ENCODE measurements at places on chromosomes 13 and 19. TPM values are rescaled to one million over a fixed set of nuclear protein-coding genes. Genes with fewer than 3 reads are reported as not detected.

GRCh38 chr13:31111136-31111535 lies 50.6 kb downstream of the HSPH1 start:
- no peak for DNase-seq

DNA sequence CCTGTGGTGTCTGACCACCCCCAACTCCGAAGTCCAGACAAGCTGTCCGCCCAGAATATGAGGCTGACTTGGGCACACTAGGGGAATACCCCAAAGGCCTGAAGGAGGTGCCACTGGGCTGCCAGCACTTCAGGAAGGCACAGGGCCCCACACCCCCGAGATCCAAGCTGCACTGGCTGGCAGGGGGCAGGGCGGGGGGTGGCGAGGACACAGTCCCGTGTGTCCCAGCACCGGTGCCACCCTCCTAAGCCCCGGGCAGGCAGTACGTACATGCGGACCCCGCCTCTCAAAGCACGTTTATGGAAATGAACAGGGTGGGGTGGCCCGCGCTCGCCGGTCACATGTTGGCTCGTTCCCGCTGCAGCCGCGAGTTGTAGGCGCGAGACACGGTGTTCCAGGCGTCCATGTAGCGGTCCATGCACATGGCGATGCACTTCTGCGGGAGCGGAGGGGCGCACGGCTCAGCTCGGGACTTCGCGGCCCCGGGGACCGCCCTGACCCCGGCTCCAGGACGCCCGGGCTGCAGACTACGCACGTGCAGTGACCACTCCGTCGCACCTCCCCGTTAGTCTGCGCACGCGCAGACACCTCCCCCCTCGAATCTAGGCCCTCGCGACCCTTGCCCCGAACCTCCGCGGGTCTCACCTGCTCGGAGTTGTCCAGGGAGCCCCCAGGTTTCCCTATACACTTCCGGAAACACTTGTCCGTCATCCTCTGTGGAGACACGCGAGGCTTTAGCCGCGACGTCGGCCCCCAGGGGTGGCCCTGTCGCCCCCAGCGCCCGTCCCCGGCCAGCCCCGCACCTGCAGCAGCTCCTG lies 566 bp downstream of the TIMM13 start:
- DNase-seq = no peak

- DNase-seq = no peak
Measured at GRCh38 chr13:62337109-62337880, 921.6 kb upstream of the PCDH20 start.

The GAPDHS gene
- not detected for total RNA-seq

GRCh38 chr19:40716031-40716481 lies 630 bp downstream of the COQ8B start:
- DNase-seq = peak; percentile 90

The GAMT gene
- total RNA-seq = 20.3 TPM

DNA sequence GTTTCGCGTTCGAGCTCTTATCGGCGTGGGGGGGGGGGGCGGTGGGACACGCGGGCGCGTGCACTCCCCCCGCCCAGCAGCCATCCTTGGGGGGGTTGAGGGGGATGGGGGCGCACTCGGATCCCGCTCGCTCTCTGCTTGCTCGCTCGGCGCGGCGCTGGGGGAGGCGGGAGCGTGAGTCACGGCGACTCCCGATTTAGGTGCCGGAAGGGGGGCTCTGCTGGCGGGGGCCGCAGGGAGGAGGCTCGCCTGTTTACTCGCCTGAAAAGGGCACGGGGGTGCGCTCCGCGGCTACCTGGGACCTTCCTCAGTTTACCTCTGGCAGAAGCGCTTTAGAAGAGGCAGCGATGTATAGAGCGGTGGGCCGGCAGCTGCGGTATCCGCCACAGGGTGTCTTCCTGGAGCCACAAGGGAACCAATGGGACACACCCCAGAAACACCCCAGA lies 1.1 kb upstream of the PDE4A start:
- no peak for DNase-seq

The IL17D gene
- 0.46 TPM for total RNA-seq

- no peak for DNase-seq
Measured at GRCh38 chr19:36963280-36963679, 47.1 kb downstream of the ZNF568 start.

The CNMD gene
- total RNA-seq = 1.4 TPM

The ZNF260 gene
- total RNA-seq = 18.6 TPM

The SHISA2 gene
- 105 TPM for total RNA-seq

The ZNF154 gene
- 2.9 TPM for total RNA-seq

GRCh38 chr13:110869805-110870706 lies 44.8 kb downstream of the ANKRD10 start:
- peak; percentile 100 for DNase-seq

DNA sequence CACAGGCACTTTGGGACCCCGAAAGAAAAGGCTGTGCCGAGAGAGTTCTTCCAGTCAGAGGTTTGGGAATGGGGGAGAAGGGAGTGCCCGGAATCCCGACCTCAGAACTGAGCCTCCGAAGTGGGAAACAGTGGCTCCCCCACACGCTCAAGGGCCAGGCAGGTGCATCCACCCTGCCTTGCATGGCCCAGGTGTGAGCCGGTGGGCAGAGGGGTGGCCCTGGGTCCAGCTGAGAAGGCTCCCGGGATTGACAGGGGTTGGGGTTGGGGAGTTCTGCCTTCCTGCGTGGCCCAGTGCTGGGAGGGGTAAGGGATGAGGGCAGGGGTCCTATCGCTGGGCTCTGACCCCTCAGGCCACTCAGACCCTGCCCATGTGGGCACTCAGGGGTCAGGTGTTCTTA lies 163.5 kb upstream of the TUBA3C start:
- DNase-seq = no peak

GRCh38 chr19:44809577-44810233 lies 802 bp downstream of the BCAM start:
- DNase-seq = no peak

The GPC6 gene
- 62.7 TPM for total RNA-seq

GRCh38 chr13:21355304-21355703 lies 103.8 kb downstream of the ZDHHC20 start:
- DNase-seq = no peak

The PGLYRP2 gene
- not detected for total RNA-seq

DNA sequence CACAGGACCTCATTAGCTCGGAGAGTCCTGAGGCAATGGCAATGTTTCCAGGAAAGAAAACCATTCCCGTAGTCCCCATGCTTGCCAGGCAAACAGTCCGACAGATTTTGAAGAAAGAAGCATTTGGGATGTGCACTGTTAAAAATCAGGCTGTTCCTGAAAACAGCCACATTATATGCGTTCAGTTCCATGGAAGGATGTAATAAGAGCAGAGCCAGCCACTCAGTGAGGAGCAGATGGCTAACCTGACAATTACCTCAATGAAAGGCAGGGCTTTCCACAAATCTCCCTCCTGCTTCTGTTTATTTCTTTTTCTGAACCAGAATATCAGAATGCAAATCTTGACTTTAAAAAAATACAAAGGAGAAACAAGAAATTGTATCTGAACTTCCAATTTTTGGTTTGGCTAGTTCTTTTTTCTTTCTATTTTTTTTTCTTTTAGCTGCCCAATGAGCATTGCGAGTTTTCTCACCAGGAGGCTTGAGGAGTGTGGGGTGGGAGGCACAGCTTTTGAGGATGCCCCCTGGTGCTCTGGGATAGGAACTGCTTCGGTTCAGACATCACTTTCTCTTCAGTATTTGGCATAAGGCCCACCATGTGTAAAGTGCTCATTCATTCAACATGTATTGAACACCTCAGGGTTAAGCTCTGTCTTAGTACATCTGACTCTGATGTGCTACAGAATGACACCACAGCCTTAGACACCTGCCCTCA lies 124.2 kb downstream of the TBC1D4 start:
- DNase-seq = no peak

The PARP4 gene
- total RNA-seq = 54.3 TPM

GRCh38 chr19:5120833-5121232 lies 151.9 kb downstream of the KDM4B start:
- DNase-seq = no peak

GRCh38 chr19:49224879-49225278 lies 67.3 kb downstream of the TRPM4 start:
- DNase-seq = no peak

- DNase-seq = no peak
Measured at GRCh38 chr19:970695-971094, 13.4 kb upstream of the WDR18 start.

The PGLYRP1 gene
- total RNA-seq = not detected

The ACP5 gene
- total RNA-seq = 24.8 TPM

The DACH1 gene
- 1.2 TPM for total RNA-seq

The GPR12 gene
- total RNA-seq = not detected

GRCh38 chr19:39324242-39324842 lies 3.7 kb upstream of the LRFN1 start:
- no peak for DNase-seq

The ADAMTS10 gene
- 10.1 TPM for total RNA-seq

DNA sequence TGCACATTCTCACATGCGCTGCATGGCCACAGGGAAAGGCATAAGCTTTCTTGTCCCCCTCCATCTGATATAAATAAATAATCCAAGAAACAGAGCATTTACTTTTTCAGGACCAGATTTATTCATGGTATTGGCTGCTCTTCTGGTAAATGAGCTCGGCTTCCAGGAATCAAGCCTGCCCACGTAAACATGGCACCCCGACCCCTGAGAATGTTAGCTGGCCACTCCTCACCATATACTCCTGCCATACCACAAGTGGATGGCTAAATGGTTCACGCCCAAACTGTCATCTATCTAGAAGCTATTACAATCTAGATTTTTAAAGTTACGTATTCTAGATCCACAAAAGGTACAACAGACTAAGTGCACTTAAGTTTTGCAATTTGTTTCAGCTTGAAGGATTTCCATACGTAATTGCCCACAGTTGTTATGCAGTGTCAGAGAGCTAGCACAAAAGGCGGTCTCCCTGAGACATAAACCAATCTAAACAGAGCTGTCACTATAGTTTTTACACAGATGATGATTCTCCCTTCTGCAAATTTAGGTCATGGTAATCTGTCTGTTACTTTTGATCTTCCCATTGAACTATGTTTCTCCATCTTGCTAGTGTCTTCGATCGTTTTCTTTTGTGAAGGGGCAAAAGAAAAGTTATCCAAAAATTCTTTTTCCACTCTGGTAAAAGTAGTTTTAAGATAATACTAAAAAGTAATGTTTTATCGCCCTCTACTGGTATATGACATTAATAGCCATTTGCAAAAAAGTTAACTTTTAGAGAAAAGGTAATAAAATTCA lies 16.2 kb upstream of the FOXO1 start:
- DNase-seq = no peak

The TMEM272 gene
- not detected for total RNA-seq

DNA sequence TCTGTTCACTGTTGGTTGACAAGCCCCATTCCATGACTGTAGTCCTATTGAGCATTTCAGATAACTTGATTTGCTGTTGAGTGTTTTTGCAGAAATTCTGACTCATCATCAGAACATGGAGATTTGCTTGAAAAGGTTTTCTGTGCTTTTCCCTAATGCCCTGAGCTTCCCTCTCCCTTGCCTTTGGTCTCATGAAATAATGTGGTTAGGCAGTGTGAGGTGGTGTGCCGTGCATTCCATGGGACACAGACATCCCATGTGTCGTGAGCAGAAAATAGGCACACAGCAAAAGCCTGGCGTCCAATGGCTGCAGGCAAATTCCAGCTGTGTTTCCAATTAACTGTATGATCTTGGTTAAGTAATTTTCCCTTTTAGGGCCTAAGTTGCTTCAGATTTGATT lies 197.4 kb downstream of the DLEU7 start:
- no peak for DNase-seq

DNA sequence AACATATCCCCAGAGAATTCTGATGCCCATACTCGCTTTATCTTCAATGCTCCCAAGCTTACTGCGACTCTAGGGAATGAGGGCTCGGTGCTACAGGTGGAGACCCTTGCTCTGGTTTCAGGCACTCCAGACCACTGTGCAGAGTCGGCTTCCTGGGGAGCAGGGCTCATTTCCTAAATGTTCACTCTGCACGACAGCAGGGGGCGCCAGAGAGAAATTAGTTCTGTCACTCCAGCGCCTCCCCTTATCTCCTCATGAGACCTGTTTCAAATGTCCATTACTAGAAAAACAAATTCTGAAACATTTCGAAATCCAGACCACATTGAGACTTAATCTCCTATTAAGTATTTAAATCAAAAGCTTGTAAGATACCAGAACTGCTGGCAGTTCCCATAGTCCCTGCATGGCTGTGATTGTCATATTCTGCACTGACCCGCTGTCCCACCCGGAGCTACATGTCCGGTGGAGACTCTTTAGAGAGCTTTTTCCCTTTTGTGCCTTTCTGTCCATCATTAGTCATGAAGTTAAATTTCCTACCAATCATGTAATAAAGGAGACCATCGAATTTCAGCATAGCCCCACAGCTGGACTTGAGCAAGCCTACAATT lies 22.4 kb downstream of the EPSTI1 start:
- no peak for DNase-seq

The MAST3 gene
- total RNA-seq = 4.6 TPM

The C1QTNF9B gene
- not detected for total RNA-seq

The FUT2 gene
- 1.9 TPM for total RNA-seq

The AP2A1 gene
- 111 TPM for total RNA-seq

DNA sequence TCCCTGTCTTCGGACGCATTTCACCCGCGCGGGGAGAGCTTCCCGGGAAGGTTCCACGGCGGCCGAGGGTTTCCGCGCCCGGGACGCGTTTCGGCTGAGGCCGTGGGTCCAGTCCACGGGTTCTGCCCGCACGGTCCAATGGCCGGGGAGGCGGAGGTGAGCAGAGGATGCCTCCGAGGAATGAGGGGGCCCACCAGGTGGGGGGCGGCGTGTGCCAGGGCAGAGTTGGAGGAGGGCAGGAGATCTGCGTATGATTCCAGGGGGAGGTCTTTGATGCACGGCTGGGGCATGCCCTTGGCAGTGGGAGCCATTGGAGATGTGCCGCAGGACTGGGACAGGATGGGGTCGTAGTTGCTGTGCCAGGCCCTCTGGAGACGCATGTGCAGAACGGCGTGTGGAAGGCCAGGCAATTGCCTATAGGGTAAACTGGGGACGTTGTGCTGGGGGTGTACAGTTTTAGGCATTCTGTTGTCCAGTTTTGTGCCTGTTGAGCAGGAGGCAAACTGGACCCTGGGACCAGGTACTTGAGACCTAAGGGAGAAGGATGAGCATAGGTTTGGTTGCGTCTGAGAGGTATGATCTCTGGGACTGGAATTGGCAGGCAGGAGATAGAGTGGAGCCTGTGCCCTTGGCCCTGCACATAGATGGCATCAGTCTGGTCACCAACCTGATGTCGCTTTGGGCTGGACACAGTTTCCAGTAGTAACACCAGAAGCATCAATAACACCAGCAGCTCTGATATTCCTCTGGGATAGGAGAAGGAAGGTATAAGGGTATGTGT lies 751 bp downstream of the ZNF584 start:
- no peak for DNase-seq

DNA sequence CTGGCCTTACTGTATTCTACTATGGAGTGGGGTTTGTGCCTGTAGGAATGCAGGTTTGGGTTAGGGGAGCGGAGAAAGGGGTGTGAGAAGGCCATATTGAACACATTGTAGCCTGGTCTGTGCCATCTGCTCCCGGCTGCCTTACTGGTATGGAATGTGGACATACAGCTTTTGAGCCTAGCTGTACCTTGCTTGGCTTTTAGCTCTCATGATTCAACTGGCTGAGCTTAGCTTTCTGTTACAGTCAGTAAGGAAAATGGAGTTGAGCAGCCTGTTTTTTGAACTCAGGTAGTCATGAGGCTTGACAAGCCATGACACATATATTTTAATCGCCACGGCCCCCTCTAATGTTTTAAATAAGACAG lies 41.6 kb downstream of the ARHGAP35 start:
- no peak for DNase-seq
